ENCODE measurements at places on chromosomes 1 and 21.

DNA sequence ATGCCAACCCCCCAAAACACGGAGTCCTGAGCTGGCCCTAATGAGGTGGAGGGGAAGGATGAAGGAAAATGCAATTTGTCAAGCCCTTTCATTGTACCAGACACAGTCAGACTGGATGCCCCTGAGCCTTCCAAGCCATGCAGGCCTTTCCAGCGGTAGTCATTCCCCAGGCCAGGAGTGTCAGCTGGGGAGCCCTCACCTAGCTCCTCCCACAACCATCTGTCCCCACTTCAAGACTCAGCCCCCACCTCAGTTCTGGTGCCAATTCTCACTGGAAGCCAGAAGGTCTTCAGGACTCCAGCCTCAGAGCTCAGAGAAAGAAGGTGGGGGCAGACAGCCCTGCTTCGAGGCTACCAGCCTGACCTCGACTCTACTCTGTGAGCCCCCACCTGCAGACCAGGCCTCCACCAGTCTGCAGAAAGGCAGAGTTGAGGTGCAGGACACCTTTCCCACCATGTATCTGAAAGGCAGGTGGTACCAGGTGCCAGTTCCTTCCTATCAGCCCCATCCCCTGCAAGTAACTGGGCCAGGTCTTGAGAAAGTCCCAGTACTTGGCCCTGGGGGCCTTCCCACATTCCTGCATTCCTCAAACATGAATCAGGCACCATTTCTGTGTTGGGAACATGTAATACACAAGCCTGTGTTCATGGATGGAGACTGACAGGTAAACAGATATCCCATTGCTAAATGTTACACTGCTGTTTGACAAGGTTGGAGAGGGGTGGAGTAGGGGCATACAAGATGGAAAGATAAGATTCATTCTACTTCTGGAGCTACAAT is 180.6 kb upstream of the EDN2 start:
- DNase-seq, result no peak

- DNase-seq, result peak; percentile 87
Observed at GRCh38 chr1:67760030-67760821, 73.0 kb downstream of the GNG12 start.

GRCh38 chr1:2300851-2301606 is 72.9 kb downstream of the SKI start:
- no peak for DNase-seq

DNA sequence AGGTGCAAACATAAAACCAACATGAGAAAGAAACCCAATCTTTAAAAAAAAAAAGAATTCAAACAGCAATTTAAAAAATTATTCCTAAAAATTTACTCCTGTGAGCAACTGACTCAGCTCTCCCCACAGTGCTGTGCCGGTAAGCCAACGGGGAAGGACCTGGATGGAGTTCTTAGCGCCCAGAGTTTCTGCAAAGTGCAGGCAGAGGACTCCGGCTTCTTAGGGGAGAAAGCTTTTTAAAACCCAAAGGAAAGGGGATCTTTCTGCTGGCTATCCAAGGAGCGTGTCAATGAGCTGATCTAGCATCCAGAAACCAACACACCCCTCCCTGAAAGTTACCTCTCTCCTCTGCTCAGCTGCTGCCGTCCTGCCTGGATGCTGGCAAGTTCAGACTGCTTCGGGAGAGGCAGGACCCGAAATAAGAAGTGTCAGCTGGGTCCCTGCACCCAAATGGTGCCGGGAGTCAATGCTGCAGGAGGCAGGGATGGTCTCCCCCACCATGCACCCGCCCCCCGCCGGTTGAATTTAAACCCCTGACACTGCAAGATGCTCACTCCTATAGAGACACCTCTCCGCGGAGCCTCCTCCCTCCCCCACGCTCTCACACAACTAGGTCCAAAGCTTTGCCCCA is 32.2 kb upstream of the H6PD start:
- no peak for DNase-seq

- DNase-seq, result no peak
Observed at GRCh38 chr21:17697473-17697872, 84.8 kb upstream of the BTG3 start.

DNA sequence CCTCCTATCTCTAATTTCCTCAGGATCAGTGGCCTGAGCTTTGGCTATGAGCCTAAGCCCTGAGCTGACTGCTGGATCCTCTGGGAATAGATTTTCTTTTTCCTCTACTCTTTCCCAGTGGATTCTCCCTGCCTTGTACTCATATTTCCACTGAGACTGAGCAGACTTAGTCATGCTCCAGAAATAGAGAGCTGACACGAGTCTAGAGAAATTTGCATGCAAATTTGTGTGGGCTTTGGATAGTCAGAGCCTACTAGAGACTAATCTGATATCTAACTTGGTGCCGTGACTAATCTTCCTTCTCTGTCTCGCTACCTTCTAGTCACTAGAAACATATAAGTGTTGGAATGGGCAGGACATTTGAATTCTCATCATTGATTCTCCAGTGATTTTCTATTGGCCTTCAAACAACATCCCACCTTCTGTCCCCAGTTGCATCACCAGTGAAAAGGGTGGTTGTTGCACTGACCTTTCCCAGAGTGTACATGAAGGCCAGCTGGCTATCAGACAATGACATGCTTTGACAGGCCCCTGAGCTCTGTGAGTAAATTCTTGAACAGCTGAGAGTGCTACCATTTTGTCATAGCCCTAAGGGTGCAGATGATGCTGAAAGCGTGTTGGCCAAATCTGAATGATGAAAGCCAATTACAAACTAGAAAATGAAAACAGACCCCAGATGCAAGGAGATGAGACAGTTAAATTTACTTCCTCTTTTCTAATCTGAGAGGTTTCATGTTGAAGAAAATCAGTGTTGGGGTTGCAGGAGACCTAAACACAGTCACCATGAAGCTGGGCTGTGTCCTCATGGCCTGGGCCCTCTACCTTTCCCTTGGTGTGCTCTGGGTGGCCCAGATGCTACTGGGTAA is at the start of gene FCRLA:
Gene FCRLA, plus strand, starts transcription at position 748 of the 866 bp plus-strand sequence. Its CDS starts 36 bp downstream, at position 784.
- no peak for DNase-seq

- no peak for DNase-seq
Observed at GRCh38 chr1:7594002-7594713, 176.9 kb upstream of the VAMP3 start.

DNA sequence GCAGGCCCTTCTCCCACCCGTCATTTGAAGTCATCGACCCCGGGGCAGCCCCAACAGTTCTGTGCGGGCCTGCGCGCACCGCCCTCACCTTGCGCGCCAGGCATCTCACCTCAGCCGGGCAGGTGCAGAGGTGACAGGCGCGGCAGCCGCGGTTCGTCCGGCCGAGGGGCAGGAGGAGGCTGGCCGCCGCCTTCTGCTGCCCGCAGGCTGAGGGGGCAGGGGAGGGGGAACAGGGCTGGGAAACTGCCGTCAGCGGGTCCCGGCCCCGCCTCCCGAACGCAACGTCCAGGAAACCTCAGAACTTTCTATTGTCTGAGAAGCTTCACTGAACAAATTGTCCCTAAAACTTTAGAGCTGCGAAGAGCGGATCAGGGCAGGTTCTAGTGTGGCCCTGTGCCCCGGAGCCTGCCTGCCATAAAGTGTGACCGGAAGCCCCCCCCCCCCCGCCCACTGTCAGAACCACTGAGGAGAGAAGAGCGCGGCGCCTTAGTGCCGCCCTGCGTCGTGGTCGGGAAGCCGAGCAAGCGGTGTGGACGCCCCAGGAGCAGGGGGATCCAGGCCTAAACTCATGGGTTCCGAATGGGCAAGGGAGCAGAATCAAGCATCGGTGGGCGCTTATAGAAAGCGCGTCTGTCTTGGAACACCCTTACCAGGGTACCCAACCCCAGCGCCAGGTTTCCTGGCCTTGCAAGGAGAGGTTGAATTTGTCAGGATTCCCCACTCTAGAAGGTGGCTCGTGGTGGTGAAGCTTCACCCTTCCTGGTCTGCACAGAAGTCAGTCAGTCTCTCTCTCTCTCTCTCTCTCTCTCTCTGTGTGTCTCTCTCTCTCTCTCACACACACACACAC is 13.3 kb upstream of the TBX15 start:
- no peak for DNase-seq

- no peak for DNase-seq
Observed at GRCh38 chr1:151831605-151832004, at the start of gene RORC. Gene RORC, minus strand, starts transcription at chr1:151831802. Its CDS starts 38 bp downstream, at chr1:151831764.

DNA sequence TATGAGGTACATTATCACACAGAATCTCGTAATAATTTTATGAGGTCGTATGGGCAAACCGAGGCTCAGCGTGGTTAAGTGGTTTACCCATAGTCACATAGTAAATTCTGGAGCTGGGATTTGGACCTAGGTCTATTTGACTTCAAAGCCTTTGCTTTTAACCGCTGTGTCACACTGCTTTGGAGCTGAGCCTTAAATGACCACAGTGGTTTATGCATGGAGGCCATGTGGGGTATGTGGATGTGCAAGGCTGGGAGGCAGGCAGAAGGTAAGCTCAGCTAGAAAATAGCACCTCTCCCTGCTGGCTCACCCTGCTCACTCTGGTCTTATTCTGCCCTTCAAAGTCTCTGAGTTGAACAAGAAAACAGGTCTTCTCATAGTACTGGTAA is 269.5 kb downstream of the TRABD2B start:
- DNase-seq, result no peak

- peak; percentile 79 for DNase-seq
Observed at GRCh38 chr1:10033359-10033845, 644 bp downstream of the UBE4B start.

DNA sequence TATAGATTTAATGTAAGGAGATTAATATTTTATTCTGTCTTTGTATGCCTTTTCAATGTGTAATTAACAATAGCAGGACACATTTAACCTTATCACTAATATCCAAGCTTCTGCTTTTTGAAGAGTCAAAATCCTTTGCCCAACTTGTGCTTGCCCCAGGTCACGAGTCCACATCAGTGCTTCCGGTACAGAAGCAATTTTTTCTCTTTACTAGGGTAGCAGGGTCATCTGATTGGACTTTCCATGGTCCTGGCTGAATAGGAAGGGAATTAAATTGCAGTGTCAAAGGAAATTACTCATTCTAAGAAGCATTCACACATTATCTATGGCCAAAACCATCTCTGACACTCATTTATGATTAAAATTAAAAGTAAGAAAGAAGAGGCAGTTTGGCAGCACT is 460.5 kb upstream of the ADGRL2 start:
- no peak for DNase-seq

DNA sequence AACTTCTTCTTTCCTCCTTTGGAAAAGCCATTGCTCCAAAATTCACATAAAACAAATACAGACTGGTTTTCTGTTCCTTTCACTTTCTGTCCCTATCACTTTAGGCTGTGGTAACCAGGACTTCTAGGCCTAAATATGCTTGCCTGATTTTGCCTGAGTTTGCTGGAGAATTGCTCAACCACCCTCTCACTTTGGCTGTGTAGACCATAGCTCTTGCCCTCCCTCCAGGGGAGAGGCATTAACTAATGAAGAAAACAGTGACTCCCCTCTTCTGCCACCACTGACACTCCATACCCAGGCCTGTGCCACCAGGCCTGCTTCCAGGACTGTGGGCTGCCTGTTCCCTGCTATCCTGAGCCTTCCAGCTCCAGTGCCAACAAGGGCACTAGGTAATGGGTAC is 163.5 kb downstream of the TOMM20 start:
- DNase-seq, result no peak

- DNase-seq, result no peak
Observed at GRCh38 chr1:152983743-152984142, at the start of gene SPRR1A. Gene SPRR1A, plus strand, starts transcription at chr1:152984081. Its CDS starts 1,150 bp downstream, at chr1:152985231.

DNA sequence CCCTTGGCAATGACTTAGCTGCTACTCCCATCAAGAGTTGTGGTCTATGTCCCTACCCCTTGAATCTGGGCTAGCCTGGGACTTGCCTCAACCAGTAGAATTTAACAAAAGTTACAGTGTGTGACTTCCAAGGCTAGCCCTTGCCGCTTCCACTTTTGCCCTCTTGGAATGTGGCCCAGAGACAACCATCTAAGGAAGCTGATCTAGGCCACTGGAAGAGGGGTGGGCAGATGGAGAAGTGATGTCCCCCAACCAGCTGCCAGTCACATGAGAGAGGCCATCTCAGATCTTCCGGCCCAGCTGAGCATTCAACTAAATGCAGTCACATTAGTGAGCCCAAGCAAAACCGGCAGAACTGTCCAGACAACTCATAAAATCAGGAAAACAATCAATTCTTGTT is 115.1 kb downstream of the TOMM20 start:
- no peak for DNase-seq

- DNase-seq, result no peak
Observed at GRCh38 chr1:161096530-161096929, 1.6 kb upstream of the KLHDC9 start.

- DNase-seq, result no peak
Observed at GRCh38 chr1:109641078-109641740, 14.7 kb upstream of the GSTM4 start.

DNA sequence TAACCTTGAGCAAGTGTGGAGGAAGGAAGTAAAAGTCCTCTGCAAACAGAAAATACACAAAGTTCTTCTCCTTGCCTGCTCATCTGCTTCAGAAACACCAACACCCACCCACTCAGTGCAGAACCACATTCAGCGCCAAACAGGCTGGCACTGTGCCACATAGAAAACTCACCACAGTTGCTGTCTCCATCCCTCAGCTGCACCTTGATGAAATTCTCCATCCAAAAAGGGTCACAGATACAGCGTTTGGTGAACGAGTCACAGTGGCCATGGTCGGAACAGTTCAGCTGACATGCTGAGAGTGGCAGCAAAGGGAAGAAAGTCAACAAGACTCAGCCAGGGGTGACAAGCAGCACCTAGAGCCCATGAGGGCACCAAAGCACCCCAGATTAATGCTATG is 114.5 kb downstream of the KIAA0319L start:
- DNase-seq, result no peak

- no peak for DNase-seq
Observed at GRCh38 chr1:8408151-8408839, 90.4 kb downstream of the SLC45A1 start.

- no peak for DNase-seq
Observed at GRCh38 chr1:208278638-208279037, 34.5 kb upstream of the PLXNA2 start.
